ENCODE measurements at places on chromosomes 2 and 18.

GRCh38 chr2:176415174-176415895 lies 146.1 kb downstream of the MTX2 start:
- no peak for DNase-seq

DNA sequence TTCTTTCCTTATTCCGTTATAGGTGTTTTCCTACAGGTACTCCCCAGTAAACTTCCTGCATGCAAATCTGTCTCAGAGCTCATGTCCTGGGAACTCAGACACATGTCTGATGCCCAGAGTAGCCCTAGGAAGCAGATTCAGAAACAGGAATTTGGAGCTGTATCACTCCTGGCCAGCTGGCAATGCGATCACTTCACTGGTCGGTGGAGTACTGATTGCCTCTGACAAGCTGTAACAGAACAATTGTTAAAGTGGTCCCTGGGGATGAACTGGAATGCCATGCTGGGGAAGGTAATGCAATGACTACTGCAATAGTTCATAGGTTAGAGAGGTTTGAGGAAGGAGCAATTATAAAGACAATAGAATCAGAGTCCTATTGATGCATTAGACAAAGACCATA lies 131.6 kb upstream of the DOCK10 start:
- no peak for DNase-seq

GRCh38 chr2:3379647-3380534 lies at the start of gene TRAPPC12:
TSS of gene TRAPPC12 (plus strand) at chr2:3379694. CDS start at chr2:3387624, 7,930 bp downstream.
- no peak for DNase-seq

DNA sequence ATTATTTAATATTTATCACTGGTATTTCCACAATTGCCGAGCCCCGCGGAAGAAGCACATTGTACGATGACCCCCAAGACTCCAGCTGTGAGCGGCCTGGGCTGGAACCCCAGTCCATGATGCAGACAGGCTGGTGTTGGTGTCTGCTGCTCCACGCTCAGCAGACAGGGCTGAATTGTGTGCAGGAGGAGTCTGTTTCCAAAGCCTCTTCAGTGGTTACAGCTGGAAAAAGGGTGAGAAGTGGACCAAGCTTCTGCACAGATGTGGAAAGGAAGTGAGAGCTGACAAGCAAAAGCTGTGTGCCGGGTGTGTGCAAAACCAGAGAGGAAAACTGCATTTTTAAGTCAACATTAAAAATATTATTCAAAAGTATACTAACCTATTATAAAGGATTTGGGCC lies 500.4 kb downstream of the GALR1 start:
- DNase-seq, result no peak

DNA sequence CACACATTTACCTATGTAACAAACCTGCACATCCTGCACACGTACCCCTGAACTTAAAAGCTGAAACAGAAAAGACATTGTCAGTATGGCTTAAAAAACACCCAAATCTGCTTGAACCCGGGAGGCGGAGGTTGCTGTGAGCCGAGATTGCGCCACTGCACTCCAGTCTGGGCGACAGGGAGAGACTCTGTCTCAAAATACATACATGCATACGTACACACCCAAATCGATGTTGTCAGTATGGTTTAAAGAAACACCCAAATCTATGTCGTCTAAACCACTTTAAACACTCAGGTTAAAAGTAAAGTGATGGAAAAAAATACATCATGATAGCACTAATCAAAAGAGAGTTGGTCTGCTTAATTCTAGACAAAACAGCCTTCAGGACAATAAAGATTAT lies 257.5 kb downstream of the RPRM start:
- no peak for DNase-seq

DNA sequence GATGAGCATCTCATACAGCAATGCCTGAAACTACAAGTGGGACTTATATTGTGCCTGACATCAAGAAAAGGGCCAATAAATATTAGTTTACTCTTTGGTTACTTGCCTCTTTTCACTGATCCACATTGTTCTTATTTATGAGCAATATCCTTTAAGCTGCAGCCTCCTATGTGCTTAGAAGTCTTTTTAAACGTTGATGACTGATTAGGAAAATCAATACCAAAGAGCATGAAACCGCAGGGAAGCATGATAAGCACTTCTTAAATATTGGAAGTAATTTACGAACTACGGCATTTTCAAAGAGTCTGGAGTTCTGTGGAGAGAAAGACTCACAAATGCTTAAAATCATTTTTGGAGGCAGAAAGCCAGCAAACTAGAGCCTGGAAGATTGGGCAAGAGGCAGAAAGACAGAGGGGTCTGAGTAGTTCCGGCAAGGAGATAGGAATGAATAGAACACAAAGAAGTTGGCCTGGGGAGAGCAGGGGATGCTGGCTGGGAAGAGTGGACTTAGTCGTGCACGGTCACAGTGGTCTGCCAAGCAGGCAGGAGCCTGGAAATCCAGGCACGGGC lies 122.6 kb upstream of the NOSTRIN start:
- no peak for DNase-seq

DNA sequence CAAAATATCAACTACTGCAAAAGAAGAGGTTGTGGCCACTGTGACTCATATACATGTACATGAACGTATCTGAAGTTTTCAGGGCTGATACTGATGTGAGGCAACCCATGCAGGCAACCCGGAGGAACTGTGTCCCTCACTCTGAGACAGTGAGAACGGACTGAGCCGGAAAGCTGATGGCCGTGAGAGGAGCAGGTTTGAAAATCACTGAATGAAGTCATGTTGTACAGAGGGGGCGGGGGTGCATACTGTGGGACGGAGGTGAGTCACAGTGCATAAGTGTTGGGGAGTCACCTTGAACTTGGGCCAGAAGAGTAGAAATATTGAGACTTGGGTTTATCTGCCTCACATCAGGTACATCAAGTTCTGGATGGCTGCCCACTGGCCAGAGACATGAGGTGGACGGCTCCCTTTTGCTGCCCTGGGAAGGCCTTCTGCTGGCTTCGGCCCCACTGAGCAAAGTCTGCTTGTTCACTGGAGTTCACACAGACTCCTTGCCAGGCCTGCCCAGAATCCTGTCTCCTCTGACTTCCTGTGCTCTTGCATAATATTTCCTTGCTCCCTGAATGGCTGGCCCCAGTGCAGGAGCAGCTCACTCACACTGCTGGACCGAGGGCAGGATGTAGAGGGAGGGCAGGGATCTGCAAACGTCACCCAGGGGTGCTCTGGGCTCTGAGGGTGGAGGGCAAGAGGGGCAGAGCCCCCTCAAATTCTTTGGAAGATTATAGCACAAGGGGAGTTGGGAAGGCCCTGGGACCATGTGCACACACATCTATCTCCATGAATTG lies 18.1 kb downstream of the EPAS1 start:
- DNase-seq, result no peak

GRCh38 chr2:172242471-172242870 lies 139.8 kb upstream of the DLX2 start:
- no peak for DNase-seq

GRCh38 chr2:241912021-241912555 lies 42.6 kb downstream of the RTP5 start:
- DNase-seq, result no peak

- no peak for DNase-seq
These were observed 192.8 kb upstream of the PID1 start for GRCh38 chr2:229463841-229464346.

GRCh38 chr2:199596549-199596948 lies 138.8 kb upstream of the SATB2 start:
- DNase-seq, result no peak

DNA sequence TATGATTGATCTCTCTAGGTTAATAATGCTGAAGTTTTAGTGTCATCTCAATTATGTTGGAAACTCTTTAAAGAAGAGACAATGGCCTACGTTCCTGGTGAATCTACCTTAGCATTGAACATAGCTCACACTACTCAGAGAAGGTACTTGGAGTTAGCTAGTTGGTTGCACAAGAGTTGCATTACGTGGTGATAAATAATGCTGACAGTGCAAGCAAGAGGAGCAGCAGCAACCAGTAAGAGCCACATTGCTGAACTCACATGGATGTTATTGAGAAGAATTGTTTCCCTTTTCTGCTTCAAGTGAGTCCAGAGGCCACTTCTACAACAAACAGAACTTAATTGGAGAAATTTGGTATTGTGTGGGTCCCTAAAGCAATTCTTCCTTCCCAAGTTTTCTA lies 737.1 kb downstream of the TDRD15 start:
- no peak for DNase-seq

GRCh38 chr2:226151157-226151556 lies 648.5 kb downstream of the IRS1 start:
- DNase-seq, result no peak

DNA sequence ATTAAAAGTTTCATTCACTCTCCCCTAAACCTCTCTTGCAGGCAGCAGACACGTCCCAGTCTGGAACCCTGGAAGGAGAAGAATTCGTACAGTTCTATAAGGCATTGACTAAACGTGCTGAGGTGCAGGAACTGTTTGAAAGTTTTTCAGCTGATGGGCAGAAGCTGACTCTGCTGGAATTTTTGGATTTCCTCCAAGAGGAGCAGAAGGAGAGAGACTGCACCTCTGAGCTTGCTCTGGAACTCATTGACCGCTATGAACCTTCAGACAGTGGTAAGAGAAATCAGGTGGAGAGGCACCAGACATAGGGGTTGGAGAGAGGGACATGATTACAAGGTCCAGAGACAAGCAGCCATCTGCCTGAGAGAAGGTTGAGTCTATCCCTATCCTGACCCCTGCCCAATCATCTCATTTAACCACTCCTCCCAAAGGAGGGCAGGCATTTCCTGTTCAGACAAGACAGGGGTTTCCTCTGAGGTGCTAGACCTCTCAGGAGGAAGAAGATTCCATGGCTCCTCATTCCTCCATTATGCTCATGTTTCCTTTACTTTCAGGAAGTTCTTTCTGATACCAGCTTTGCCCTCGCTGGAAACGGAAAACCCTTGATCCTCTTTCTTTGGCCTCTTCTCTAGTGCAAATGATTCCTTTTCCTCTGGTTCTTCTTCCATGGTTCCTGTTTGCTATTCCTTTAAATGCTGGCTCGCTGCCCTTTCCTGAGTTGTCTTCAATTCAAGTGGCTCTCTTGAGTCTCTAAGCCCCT lies 15.1 kb downstream of the PLCD4 start:
- DNase-seq, result no peak

GRCh38 chr2:44126106-44126797 lies 42.4 kb upstream of the PPM1B start:
- no peak for DNase-seq

DNA sequence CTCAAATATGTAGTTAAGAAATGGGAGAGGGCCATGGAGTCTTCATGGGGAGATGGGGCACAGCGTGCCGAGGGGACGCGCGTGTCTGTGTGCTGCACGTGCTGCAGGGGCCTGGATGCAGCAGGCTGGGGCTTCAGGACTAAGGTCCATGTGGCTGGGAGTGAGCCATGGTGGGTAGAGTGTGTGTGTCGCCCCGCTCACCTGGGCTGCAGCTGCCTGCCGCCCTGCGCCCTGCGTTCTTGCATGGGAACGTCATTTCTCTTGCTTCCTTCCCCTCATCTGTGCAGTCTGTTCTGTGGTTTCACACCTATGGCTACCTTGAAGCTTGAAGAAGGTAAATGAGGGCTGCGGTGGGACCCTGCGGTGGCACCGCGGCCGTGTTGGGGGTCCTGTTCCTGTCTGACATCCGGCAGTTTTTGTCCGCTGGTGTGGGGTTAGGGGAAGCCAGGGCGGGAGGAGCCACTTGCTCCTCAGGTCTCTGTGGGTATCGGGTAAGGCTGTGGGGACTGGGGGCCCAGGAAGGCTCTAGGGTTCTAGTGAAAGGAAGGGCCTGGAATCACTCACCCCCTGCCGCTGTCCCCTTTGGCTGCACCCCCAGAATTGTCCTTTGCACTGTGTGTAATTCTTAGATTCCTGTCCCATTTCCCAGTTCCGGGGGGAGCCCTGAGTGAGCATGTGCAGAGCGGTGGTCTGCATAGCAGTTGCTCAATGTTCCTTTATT lies 54.1 kb upstream of the HS6ST1 start:
- no peak for DNase-seq

DNA sequence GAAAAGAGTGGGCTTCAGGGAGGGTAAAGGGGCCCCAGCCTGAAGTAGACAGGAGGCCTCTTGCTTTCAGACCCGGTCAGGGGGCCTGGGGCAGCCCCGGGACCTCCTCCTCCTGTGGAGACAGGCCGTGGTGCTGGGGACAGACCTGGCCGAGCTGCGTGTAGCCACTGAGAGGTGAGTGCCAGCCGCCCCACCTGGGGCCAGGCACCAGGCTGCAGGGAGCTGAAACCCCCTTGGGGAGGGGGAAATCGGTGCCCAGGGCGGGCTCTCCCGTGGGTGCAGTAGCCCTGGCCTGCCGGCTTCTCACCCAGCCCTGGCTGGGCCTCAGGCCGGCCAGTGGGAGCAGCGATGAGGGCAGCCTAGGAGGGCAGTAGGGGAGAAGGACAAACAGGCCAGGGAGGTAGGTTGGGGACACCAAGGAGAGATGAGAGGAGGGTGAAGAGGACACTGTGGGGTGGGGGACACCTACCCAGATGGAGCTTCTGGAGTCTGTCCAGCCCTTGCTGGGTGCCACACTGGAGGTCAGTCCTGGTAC lies 24.0 kb downstream of the CROCC2 start:
- DNase-seq, result no peak

- DNase-seq, result no peak
These were observed 62.9 kb downstream of the AFTPH start for GRCh38 chr2:64586883-64587481.

DNA sequence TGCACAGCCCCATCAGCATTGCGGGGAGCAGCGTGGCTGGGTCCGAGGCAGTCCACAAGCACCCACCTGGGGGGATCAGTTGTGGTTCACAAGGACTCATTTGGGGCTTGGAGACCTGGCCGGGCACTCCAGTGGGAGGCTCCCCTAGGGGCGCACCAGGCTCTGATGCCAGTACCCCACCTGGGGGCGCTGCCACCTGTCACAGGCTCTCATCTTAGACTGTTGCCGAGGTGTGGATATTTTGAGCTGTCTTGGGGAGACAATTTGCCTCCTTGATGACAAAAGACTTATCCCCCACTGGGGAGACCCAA lies 3.0 kb downstream of the ADRA2B start:
- DNase-seq, result no peak

DNA sequence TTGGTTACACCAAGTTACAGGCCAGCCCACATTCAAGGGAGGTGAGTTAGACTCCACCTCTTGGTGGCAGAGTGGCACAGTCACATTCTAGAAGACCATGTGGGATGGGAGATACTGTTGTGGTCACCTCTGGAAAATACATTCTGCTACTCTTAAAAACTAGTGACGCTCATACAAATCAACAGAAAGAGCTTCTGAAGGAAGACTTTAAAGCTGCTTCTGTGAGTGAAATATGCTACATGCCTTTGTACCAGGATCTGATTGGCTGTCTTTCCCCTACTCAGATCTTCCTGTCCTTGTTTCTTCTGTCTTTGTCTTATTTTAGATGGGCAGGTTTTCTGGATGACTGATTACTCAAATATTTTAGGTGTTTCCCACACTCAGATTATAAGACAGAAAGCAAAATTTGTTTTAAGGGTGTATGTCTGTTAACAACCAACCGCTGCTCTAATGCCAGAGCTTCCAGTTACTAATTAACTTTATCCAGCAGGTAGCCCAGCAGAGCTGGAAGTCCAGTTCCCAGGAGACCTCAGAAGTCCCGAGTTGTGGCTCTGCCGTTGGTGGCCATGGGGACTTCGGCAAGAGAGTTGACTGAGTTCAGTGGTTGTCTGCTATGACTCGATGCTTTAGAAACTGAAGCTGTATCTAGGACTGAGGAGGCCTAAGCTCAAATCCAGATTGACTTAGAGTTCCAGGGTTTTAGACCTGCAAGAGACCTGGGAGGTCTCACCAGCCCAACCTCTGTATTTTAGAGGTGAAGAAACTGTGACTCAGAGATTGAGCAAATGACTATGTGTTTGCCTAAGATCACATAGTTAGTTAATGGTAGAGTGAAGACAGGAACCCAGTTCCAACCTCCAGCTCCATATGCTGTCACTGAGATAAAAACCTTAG lies 7.4 kb downstream of the IL1R2 start:
- no peak for DNase-seq

Measured in cortex of kidney (tissue), 1 donor.